PC-9 (cell line): ENCODE measurements at places on chromosomes 7 and 10. TPM values are rescaled to one million over a fixed set of nuclear protein-coding genes. Genes with fewer than 3 reads are reported as not detected.

Gene WIPF3
- 0.25 and 0.26 TPM in 2 replicates for total RNA-seq

Gene INA
- 20.4 and 20.9 TPM in 2 replicates for total RNA-seq

Gene EN2
- total RNA-seq: not detected in 2 replicates

Gene ANKMY2
- 22.9 and 30.7 TPM in 2 replicates for total RNA-seq

Gene FKBP6
- not detected in 2 replicates for total RNA-seq

Gene CNPY1
- not detected in 2 replicates for total RNA-seq

Gene PTF1A
- total RNA-seq: not detected in 2 replicates

Gene INMT
- not detected in 2 replicates for total RNA-seq

Gene HTR7
- total RNA-seq: 0.52 and 0.55 TPM in 2 replicates

Gene SPRN
- not detected in 2 replicates for total RNA-seq

Gene FZD8
- not detected in 2 replicates for total RNA-seq

Gene TRPV5
- not detected in 2 replicates for total RNA-seq

Gene SLC18A2
- total RNA-seq: not detected in 2 replicates

Gene WDR86
- total RNA-seq: 7.7 and 12.4 TPM in 2 replicates

Gene CYP3A4
- not detected in 2 replicates for total RNA-seq

Gene IRF5
- total RNA-seq: 3.4 and 5.8 TPM in 2 replicates

Gene ADK
- 133 and 159 TPM in 2 replicates for total RNA-seq

Gene SPACDR
- total RNA-seq: 1.4 and 4.2 TPM in 2 replicates

Gene SFTPA1
- not detected in 2 replicates for total RNA-seq

Gene SCIN
- total RNA-seq: 0.33 and 0.92 TPM in 2 replicates

Gene PTPRZ1
- 0.28 and 0.37 TPM in 2 replicates for total RNA-seq

Gene AZGP1
- 0.70 TPM in 1 of 2 replicates, not detected in the other for total RNA-seq

Gene TBXAS1
- total RNA-seq: 0.58 and 2.2 TPM in 2 replicates

Gene FAM25G
- total RNA-seq: 3.2 TPM in 1 of 2 replicates, not detected in the other

Gene ITPRIP
- 6.7 and 8.5 TPM in 2 replicates for total RNA-seq

Gene NAT16
- not detected in 2 replicates for total RNA-seq

Gene INSYN2A
- not detected in 2 replicates for total RNA-seq

Gene UBE2D4
- 11.2 and 17.1 TPM in 2 replicates for total RNA-seq
